ENCODE measurements at places on chromosomes 3 and 15. TPM values are rescaled to one million over a fixed set of nuclear protein-coding genes. Genes with fewer than 3 reads are reported as not detected.

DNA sequence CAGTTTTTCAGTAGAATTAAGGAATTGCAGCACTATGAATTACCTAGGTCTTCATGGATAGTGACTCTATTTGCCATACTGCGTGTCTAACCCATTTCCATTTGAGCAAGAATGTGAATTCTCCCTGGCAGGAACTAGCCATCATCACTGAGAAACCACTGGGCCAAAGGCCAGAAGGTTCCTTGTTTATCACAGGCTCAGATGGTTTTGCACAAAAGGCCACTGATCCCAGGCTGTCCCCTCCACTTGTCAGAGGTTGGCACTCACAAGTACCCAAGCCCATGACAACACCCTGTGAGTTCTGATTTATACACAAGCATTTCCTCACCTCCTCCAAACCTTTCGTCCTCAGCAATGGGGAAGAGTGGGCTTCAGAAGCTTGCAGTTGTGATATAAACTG is 131.8 kb downstream of the FOXB1 start:
- no peak for DNase-seq

- DNase-seq, result no peak
These were observed 262.7 kb downstream of the ZBTB20 start for GRCh38 chr3:114884213-114884923.

GRCh38 chr15:43318990-43319771 is 11.2 kb downstream of the LCMT2 start:
- no peak for DNase-seq

DNA sequence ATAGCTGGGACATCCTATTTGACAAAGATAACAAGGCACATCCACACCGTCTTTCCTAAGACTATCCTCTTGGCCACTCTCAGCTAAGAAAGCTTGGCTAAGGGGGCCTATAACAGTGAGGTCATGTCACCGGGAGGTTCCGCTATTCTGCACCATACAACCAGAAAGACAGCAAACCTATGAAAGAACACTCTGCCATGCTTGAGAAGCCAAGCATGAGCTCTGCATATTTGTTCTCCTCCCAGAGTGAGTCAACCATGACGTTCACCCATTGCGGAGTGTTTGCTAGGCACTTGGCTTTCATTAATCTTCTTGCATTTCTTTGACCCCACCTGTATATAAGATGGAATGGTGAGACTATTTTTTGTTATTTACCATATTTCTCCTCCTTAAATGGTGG is 141.2 kb downstream of the GMNC start:
- DNase-seq, result peak; percentile 34

DNA sequence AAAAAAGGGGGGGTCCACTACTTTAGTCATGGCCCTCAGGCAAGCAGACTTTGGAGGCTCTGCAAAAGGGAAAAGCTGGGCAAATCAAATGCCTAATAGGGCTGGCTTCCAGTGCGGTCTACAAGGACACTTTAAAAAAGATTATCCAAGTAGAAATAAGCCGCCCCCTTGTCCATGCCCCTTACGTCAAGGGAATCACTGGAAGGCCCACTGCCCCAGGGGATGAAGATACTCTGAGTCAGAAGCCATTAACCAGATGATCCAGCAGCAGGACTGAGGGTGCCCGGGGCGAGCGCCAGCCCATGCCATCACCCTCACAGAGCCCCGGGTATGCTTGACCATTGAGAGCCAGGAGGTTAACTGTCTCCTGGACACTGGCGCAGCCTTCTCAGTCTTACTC is 15.3 kb downstream of the ZMAT3 start:
- no peak for DNase-seq

GRCh38 chr3:60339304-60339703 is 911.9 kb downstream of the FHIT start:
- no peak for DNase-seq

DNASE1L3 gene
- total RNA-seq, result not detected

TGM4 gene
- not detected for total RNA-seq

UBA7 gene
- total RNA-seq, result 6.3 TPM

FGF7 gene
- total RNA-seq, result not detected

ZNF385D gene
- not detected for total RNA-seq

A4GNT gene
- total RNA-seq, result not detected

MORC1 gene
- total RNA-seq, result not detected

STAB1 gene
- 1.1 TPM for total RNA-seq

ACTRT3 gene
- 3.8 TPM for total RNA-seq

EOMES gene
- not detected for total RNA-seq

Data from kidney epithelial cell (primary cell).